ENCODE measurements at places on chromosomes 2 and 18. TPM values are rescaled to one million over a fixed set of nuclear protein-coding genes. Genes with fewer than 3 reads are reported as not detected.

The BCL2 gene
- polyA plus RNA-seq, result 0.27 TPM

The CHRND gene
- not detected for polyA plus RNA-seq

The BMP10 gene
- polyA plus RNA-seq, result not detected

The FBXO36 gene
- polyA plus RNA-seq, result 2.0 TPM

The KYNU gene
- polyA plus RNA-seq, result 4.0 TPM

The CCDC93 gene
- polyA plus RNA-seq, result 17.7 TPM

The SF3B1 gene
- polyA plus RNA-seq, result 502 TPM

The NPAS2 gene
- polyA plus RNA-seq, result 19.3 TPM

The DSG1 gene
- polyA plus RNA-seq, result not detected

The UGT1A4 gene
- polyA plus RNA-seq, result not detected

The ALPG gene
- polyA plus RNA-seq, result not detected

The NT5C1B gene
- polyA plus RNA-seq, result not detected

The TUBB8B gene
- polyA plus RNA-seq, result not detected

The SNORC gene
- 0.48 TPM for polyA plus RNA-seq

The GREB1L gene
- polyA plus RNA-seq, result not detected

The LHCGR gene
- polyA plus RNA-seq, result 3.4 TPM

The TLX2 gene
- not detected for polyA plus RNA-seq

The NCKAP5 gene
- 16.6 TPM for polyA plus RNA-seq

The IFIH1 gene
- polyA plus RNA-seq, result 2.2 TPM

The DCDC2C gene
- polyA plus RNA-seq, result not detected

The LRRC30 gene
- not detected for polyA plus RNA-seq

The STARD6 gene
- polyA plus RNA-seq, result not detected

Measured in AG04450 (cell line).